ENCODE measurements at places on chromosomes 1 and 21.

DNA sequence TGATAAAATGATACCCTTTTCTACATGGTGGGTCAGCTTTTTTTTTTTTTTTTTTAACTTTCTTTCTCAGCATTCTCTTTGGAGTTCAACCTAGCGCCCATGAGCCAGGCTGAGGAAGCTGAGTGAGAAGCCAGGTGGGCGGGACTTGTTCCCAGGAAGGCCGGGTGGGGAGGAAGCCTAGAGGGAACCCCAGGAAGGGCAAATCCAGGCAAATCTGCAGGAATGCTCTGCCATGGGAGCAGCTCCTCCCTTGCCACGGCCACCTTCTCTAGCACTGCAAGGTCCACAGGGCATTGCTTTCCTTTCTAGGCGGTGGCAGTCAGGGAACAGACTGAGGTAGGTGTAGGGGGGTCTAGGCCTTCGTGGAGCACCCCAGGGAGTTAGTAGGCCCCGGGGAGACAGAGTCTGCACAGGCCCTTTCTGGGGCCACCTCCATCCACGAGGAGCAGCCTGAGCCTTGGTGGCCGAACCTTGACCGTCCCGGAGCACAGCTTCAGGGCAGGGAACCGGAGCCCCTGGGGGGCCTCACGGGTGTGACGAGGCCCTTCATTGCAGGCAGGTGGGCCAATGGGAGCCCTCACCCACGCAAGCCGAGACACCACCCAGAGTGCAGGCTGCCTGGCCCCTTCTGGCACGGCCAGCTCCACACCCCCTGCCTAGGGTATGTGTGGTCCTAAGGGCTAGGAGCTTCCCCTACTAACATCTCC is 18.2 kb upstream of the CCDC27 start:
- no peak for ATAC-seq

DNA sequence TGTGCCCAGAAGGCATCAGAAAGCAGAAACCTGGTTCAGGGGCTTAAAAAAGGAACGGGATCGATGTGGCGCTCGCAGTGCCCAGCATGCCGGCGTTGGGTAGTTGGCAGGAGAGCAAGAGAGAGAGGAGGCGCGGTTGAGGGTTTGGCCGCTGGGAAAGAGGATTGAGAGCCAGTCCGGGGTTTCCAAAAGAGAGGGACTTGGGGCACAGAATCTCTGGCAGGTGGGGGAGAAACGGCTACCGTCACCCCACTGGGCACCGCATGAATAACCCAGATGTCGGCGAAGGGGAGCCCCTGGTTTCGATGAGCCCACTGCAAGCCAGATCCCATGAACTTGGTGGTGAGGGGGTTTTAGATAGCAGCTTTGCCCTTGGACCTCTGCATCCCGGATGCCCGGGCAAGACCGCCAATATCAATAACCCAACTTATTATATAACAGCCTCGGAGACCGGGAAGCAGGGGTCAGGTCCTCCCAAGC is 60.4 kb upstream of the ACOT11 start:
- ATAC-seq = no peak

GRCh38 chr1:39105061-39105840 is 79.1 kb downstream of the NDUFS5 start:
- ATAC-seq = peak; percentile 80

- ATAC-seq = no peak
Observed at GRCh38 chr1:76006234-76006633, 68.3 kb upstream of the ST6GALNAC3 start.

DNA sequence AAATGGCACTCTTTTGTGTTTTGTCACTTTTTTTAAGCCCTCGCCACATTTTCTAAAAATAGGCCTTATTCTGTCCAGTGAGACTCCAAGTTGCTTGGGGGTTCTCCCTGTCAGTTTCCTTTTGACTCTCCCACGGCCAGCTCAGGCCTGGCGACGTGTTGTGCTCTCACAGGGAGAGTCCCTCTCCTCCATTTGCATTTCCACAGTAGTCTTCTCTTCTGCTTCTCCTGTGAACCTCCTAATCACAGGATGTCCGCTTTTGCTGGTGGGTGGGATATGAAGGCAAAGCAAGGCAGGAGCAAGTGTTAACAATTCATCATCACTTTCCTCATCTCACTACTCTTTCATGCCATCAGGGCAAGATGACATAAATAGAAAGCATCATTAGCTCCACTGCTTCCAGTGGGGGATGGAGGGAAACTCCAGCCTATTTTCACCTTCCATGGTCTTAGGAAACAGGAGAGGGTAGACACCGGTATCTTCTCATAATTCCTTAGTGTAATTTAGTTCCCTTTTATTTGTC is 99.8 kb downstream of the INTS7 start:
- peak; percentile 77 for ATAC-seq

DNA sequence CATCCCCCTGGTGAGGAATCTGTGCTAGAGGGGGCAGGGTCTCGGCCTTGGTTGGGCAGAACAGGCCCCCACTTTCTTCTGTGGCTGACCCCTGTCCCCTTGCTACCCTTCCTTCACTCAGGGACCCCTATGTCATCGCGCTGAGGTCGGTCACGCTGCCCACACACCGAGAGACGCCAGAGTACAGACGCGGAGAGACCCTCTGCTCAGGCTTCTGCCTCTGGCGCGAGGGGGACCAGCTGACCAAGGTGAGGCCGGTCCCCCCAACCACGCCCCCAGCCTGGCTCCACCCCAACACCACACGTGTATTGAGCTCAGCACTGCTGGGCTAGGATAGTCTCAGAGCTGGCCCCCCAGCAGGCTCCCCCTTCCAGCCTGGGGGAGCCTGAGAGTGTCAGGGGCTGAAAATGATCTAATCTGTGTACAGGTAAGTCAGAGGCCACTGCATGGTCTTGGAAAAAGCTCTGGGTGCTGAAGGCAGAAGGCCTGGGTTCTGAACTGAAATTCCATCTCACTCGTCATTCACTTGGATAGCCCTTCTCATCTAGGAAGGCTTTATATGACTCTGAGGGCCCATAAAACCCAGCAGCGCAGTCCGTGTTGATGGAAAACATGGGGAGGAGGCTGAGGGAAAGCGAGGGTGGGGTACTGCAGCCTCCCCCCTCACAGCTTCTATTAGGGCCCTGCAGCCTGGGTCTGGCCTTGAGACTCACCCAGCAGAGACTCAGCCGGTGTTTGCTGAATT is 15.3 kb downstream of the FAM151A start:
- no peak for ATAC-seq

DNA sequence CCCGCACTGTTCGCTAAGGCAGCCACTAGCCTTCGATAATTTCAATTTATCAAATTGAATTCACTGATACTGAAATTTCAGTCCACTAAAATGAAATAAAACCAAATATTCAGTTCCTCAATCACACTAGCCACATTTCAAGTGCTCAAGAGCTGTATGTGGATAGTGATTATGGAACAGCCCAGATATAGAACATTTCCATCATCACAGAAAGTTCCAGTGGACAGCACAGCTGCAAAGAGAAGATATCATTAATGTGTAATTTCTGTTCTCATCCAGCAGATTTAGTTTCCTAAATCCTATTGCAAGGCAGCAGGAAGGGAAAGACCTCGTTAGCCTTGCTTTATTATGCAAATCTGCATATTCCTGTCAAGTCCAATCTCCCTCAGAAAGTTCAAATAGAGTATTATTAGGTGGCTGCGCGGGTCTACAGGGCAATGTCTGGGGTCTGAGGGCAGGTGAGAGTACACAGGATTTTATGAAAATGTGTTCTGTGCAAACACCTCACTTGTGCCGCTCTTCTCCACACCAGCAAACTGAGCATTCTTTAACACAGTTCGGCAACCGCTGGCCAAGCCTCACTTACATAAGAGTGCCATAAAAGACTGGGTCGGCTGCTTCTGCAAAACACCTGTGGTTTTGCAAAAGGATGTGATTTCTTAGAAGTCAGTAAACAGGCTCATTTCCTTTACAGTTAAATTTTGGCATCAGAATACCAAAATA is 22.4 kb downstream of the CAPZB start:
- peak; percentile 12 for ATAC-seq

DNA sequence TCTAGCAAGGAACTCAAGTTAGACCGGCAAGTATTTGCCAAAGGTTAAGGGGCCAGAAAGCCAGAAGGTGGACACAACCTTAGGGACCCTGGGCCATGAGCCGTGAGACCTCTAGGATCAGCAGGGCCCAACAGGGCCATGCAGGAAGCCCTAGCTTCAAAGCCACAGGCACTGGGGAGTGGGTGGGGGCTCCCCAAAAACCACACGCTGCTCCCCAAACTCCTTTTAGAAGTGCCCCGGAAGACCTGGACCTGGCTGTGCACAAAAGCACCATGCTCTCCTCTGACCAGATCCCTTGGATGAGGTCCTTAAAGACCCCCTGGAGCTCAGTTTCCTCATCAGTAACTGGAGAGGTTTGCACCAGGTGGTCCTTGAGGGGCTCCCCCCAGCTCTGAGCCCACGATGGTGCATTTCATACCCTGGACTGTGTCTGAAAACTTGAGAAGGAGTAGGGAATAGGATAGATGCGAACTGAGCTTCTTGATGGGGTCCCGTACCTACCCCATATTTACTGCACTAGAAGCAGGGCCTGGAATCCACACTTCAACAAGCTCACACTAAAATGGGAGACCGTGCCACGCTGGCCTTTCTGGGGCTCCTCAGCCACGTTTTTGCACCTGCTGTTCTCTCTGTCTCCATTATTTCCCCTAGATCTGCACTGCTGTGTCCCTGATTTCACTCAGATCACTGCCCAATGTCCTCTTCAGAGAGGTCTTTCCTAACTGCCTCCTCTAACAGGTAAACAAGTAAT is 40.6 kb upstream of the LBR start:
- no peak for ATAC-seq

- ATAC-seq = peak; percentile 1
Observed at GRCh38 chr1:9293533-9294404, 1.1 kb downstream of the SPSB1 start.

- ATAC-seq = no peak
Observed at GRCh38 chr1:158249646-158250045, 4.6 kb upstream of the CD1A start.

- ATAC-seq = no peak
Observed at GRCh38 chr1:237875291-237875690, 15.4 kb downstream of the ZP4 start.

All from activated CD4-positive, CD25-positive, alpha-beta regulatory T cell treated with anti-CD3 and anti-CD28 coated beads, Interleukin-2, amount 50 U/mL, for 24 hours (primary cell).